ENCODE measurements at places on chromosomes 11 and 22.

- no peak for DNase-seq
Measured at GRCh38 chr11:62018981-62019664, 51.7 kb upstream of the FTH1 start.

- no peak for DNase-seq
Measured at GRCh38 chr11:66617155-66617834, 865 bp downstream of the RBM14 start.

GRCh38 chr11:72745511-72745910, 6.7 kb downstream of the ARAP1 start:
- no peak for DNase-seq

DNA sequence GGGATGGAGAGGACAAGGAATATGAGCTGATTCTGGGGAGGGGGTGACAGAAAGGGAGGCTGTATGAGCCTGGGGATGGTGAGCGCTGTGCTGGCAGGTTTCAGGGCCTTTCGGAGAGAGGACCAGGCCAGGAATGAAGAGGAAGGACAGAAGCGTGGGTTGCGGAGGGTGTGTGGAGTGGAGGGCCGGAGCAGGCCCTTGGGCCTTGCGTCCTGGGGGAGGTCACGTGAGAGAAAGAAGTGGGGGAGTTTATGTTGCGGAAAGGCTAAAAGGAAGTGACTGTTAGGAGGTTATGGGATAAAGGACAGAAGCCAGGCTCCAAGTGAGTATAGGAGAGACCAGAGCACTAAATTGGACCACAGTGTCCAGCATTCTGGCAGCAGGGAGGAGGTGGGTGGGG, 17.5 kb downstream of the BCR start:
- DNase-seq, result no peak

DNA sequence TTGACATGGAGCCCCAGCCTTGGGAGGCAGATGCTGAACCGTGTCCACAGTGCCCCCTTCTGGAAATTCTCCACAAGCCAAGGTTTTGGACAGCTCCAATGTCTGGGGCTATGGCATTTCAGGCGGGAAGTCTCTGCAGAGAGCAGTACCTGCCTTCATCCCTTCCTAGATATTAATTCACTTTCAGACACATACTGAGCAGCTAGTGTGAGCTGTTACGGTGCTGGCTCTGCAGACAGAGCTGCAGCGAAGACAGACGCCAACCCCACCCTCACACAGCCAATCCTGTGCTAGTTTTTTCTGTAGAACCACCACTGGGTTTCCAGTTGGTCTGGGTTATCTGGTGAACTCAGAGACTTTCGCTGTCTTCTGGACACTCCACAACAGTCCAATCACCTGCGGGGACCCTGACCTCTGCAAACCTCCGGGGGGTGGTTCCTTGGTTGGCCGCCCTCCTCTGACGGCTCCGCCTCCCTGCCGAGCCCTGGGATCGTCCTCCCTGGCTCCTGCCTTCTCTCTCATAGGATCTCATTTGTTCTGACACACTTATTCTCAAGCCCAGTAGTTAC, 9.1 kb downstream of the LMF2 start:
- peak; percentile 40 for DNase-seq

GRCh38 chr11:85756401-85757200, 54.3 kb downstream of the SYTL2 start:
- no peak for DNase-seq

Data from stimulated activated CD4-positive, alpha-beta T cell treated with anti-CD3 and anti-CD28 coated beads, Interleukin-15, amount 100 ng/mL, for 1 hour (primary cell).